Femur (tissue), 1 donor: ENCODE measurements at places on chromosomes 5 and 9.
A peak's percentile ranks its signal among the peaks of the same experiment; 100 is the strongest.

- peak; percentile 78 for DNase-seq
Observed at GRCh38 chr5:191036-191948, at the start of gene LRRC14B. Gene LRRC14B (plus strand): TSS chr5:191495. CDS start chr5:191539, 44 bp downstream.

DNA sequence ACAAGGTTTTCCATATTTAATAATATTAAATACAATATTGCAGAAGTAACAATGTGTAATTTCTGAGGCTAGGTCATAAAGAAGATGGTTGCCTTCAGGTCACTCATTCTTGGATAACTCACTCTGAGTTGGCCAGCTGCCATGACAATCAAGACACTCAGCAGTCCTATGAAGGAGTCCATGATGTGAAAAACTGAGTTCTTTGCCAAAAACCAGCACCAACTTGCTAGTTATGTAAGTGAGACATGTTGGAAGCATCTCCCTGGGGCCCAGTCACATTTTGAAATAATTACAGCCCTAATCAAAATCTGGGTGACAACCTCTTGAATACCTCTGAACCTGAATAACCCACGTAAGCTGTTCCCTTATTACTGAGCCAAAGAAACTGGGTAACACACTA is 453.2 kb downstream of the CDH18 start:
- DNase-seq: no peak

GRCh38 chr9:68577774-68578591 is 37.3 kb upstream of the TMEM252 start:
- no peak for DNase-seq

DNA sequence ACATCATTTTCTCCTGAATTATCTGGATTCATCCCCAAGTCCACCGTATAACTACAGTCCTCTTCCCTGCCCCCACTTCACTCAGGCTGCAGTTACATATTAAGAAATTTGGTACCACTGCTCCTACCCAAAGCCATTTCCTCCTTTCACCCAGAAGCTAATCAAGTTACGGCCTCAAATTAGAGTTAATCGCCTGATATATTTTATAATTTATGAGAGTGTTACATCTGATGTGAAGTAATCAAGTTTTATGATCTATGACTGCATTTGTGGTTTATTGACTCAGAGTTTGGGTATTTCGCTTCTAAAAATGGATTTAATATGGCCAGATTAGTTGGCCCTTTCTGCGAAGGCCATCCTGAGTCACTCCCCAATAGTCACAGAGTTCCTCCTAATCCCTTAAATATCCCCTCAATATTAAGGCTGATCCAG is 223.6 kb upstream of the KIF2A start:
- DNase-seq: no peak

- DNase-seq: no peak
Observed at GRCh38 chr5:59709846-59710245, 183.7 kb downstream of the PDE4D start.

- no peak for DNase-seq
Observed at GRCh38 chr5:11427569-11427968, 476.7 kb downstream of the CTNND2 start.

GRCh38 chr9:137214620-137215019 is 7.4 kb downstream of the RNF208 start:
- no peak for DNase-seq

- DNase-seq: no peak
Observed at GRCh38 chr9:130425741-130426466, 18.9 kb upstream of the ASS1 start.

DNA sequence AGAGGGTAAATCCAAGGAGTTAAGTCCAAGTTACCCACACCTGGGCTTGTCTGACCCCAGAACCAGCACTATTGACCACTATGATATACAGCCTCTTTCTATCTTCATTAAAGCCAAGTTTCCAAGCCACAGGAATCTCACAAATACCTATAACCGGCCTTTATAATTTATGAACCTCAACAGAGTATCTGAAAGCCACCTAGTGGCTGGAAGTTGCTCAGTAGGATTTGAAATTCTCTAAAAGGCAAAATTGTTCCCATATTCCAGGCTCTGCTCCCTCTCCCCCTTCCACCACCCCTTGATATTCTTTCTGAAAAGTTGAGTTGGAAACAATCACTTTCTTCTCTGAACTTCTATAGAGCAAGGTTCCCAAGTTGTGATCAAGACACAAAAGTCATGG is 106.4 kb upstream of the GPR151 start:
- DNase-seq: no peak

- no peak for DNase-seq
Observed at GRCh38 chr5:25862276-25862675, 1176.1 kb downstream of the CDH9 start.

DNA sequence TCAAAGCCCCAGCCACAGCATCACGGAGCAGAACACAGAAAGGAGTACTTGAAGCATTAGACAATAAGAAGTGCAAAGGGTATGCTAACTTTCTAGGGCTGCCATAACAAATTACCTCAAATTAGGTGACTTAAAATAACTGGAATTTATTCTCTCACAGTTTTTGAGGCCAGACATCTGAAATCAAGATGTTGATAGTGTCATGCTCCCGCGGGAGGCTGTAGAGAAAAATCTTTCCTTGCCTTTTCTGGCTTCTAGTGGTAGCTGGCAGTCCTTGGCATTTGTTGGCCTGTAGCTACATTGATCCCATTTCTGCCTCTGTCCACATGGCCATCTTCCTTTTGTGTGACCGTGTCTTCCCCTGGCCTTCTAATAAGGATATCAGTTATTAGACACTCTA is 51.9 kb upstream of the SPDL1 start:
- no peak for DNase-seq

DNA sequence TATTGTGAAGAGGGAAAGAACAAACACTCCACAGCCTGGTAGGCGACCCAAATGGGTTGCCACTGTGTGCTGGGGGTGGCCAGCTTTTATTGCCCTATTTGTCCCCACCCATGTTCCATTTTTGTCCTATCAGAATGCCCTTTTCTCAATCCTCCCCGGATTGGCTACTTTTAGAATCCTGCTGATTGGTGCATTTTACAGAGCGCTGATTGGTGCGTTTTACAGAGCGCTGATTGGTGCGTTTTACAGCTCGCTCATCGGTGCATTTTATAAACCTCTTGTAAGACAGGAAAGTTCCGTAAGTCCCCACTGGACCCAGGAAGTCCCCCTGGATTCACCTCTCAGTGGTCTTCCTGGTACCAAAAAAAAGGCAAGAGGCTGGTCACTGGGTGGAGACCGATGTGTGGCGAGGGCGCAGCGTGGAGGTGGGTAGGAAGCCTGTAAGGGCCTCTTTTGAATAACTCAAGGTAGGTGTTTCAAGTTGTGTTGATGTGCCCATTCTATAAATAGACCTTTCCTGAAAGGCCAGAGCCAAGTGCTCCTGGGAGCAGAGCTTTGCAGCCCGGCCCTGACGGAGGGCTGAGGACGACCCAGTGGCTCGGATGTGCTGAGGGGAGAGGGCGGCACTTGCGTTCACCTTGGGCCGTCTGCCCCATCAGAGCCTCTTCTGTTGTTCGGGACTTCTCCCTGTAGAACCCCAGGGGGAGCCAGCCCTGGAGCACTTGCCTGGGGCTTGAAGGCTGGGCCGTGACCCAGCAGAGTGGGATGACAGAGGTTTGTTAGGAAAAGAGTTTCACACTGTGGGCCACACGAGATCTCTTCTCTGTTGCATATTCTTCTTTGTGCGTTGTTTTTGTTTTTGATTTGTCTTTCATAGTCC is 7.2 kb upstream of the GFPT2 start:
- no peak for DNase-seq

- no peak for DNase-seq
Observed at GRCh38 chr9:132239999-132240840, 78.4 kb downstream of the NTNG2 start.

DNA sequence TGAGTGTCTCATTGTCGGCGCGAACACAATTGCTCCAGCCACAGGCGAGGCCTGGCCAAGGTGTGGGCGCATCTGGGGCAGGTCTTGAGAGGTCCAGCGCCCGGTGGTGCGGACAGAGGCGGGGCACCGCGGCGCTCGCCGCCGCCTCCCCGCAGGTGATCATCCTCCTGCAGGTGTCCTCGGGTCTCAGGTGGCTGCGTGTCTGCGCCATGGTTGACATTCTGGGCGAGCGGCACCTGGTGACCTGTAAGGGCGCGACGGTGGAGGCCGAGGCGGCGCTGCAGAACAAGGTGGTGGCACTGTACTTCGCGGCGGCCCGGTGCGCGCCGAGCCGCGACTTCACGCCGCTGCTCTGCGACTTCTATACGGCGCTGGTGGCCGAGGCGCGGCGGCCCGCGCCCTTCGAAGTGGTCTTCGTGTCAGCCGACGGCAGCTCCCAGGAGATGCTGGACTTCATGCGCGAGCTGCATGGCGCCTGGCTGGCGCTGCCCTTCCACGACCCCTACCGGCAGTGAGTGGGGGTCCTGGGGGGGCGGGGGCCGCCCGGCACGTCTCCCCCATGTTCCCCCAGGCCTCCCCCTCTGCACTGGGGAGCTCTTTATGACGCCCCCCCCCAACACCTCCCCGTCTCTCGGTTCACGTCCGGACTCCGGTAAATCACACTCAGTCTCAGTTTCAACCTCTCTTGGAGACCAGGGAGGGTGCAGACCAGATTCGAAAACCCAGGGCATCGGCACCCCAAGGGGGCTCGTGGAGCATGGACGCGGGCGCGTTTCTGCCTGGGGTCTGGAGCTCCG is 446 bp downstream of the NXNL2 start:
- DNase-seq: peak; percentile 32

GRCh38 chr9:124617477-124618141 is 110.4 kb upstream of the NR5A1 start:
- DNase-seq: peak; percentile 88

DNA sequence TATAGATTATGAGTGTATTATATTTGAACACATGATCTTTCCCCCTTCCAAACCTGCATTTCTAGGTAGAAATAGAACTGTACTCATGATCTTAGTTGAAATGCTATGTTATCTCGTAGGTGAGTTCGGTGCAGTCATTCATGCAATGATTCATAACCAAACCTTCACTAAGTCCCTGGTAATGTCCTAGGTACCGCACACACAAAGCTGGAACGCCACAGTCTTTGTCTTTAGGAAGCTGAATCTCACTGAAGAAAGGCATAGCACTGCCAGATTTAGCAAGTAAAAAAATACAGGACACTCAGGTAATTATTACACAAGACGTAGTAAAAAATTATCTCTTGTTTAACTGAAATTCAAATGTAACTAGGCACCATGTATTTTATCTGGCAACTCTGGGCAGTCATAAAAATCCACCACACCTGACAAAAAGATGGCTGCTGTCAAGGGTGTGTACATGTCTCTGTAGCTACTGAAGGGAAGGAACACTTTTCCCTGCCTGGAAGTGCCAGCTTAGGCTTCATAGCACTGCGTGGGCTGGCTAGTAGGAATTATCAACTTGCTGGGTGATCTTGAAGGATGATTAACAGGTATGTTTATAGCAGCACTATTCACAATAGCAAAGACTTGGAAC is 28.0 kb upstream of the TXN start:
- no peak for DNase-seq

DNA sequence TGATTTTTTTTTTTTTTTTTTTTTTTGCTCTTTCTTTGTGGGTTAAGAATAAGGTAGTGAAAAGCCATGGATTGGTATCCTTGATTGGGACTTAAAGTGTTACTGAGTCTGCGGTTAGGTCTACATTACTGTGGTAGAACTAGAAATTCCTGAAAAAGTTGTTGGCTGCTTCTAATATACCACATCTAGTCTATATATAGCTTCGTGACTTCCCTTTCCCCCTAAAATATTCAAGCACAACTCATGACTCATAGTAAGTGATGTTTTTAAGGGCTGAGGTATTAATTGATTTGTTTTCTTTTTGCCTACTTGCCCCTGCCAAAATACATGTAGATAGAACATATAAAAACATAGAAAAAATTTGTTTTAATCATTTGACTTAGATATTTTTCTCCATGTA is 247.6 kb downstream of the TMEM232 start:
- no peak for DNase-seq

- no peak for DNase-seq
Observed at GRCh38 chr5:5387192-5387591, 35.3 kb upstream of the ICE1 start.

DNA sequence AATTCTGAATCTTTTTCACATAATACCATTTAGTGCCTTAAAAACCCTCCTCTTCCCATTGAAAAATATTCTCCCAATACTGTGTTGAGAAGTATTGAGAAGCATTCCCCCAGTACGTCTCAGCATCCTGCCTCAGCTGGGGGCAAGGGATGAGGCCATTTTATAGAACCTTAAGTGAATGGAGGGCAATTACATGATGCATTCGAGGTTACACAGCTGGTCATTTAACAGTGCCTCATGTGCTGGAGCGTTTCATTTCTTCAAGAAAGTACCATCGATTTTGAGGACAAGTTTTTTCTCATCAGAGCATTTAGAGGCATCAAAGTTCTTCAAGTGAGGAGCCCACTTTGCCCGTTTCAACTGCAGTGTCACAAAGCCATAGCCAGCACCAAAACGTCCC is 135.6 kb downstream of the DOCK2 start:
- no peak for DNase-seq
